Fibroblast of skin of left quadriceps (primary cell): ENCODE measurements at places on chromosomes 1 and 21.

GRCh38 chr1:24052220-24052619 lies 59.7 kb downstream of the MYOM3 start:
- no peak for DNase-seq

DNA sequence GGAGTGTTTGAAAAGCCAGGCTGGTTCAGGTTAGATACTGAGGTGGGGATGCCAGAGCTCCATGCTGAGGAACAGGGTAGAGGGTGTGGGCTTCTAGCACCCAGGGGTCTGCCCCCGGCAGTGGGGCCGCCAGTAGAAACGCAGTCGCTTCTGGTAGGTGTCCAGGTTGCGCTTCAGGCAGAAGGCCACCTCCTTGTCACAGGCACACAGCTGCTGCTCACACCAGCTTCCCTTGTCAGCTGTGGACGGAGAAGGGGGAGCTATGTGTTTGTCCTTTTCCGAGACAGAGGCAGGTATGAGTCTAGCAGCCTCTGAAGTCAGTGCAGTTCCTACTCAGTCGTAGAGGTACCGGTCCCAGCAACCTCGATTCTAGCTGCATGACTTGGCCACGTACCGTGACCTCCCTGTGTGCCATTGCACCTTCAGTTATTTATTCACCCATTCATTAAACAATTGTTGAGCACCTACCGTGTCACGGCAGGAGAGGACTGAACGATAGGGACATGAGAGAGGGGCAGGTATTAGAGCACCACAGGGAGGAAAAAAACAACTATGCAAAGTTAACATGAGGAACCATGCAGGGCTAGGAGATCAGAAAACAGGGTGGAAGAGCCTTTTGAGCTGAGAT lies 5.2 kb downstream of the PLA2G2D start:
- no peak for DNase-seq

DNA sequence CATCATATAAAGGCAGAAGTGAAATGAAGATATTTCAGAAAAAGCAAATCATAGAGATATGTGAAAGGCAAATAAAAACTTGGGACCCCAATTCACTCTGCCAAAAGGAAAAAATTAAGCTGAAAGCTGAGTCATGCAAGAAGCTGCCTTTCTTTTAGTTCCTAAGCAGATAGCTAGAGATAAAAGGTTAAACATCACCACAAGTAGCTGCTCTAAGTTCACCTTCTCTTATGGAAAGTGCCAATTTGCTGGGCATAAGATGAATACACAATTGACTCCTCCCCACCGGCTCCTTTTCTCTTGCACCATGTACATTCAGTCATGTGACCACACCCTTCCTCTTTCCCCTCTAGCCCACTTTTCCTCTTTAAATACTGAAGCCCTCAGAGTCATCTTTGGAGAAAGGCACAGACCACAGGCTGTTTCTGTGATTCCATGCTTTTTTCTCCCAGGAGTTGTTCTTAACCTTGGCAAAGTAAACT lies 5.4 kb upstream of the SUMO3 start:
- DNase-seq = no peak

DNA sequence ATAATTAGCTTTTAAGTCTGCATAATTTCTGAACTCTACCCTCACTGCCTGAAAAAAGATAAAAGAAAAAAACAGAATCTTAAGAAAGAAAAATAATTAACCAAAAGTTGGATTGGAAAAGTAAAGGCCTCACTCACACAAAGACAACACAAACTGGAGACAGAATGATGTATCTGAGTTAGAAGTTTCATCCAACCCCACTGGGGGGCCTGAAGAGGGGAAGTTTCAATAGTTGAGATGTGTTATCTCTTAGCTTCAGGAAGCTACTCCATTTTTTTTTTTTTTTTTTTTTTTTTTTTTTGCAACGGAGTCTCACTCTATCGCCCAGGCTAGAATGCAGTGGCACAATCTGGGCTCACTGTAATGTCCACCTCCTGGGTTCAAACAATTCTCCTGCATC lies 19.9 kb downstream of the SYDE2 start:
- DNase-seq = no peak

GRCh38 chr1:22018583-22019559 lies 17.4 kb downstream of the CELA3A start:
- peak; percentile 84 for DNase-seq
